Neural crest cell (in vitro differentiated cells): ENCODE measurements at places on chromosomes 11 and 22.
A peak's percentile ranks its signal among the peaks of the same experiment; 100 is the strongest.

GRCh38 chr22:24400726-24401596 is 26.4 kb upstream of the ADORA2A start:
- DNase-seq: no peak

GRCh38 chr22:20526628-20527355 is 19.4 kb downstream of the MED15 start:
- DNase-seq: no peak

DNA sequence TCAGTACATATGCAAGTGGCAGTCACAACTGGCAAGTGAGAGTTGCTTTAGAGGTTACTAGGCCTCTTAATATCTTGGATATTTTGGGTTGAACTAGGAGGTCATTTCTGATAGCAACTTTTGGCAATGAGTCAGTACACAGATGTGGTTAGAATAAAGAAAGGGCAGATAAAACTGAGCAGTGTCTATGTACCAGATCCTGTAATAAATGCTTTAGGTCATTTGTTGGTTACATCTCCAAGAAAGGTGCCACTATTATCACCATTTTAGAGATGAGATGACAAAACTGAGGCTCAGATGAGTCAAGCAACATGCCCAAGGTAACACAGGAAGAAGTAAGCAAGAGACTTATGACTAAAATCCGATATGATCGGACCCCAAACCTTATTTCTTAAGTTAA is 25.0 kb downstream of the MAML2 start:
- DNase-seq: no peak

GRCh38 chr11:9005087-9005486 is 1.3 kb upstream of the NRIP3 start:
- no peak for DNase-seq

- no peak for DNase-seq
Observed at GRCh38 chr11:63901660-63902059, 15.3 kb downstream of the RCOR2 start.

DNA sequence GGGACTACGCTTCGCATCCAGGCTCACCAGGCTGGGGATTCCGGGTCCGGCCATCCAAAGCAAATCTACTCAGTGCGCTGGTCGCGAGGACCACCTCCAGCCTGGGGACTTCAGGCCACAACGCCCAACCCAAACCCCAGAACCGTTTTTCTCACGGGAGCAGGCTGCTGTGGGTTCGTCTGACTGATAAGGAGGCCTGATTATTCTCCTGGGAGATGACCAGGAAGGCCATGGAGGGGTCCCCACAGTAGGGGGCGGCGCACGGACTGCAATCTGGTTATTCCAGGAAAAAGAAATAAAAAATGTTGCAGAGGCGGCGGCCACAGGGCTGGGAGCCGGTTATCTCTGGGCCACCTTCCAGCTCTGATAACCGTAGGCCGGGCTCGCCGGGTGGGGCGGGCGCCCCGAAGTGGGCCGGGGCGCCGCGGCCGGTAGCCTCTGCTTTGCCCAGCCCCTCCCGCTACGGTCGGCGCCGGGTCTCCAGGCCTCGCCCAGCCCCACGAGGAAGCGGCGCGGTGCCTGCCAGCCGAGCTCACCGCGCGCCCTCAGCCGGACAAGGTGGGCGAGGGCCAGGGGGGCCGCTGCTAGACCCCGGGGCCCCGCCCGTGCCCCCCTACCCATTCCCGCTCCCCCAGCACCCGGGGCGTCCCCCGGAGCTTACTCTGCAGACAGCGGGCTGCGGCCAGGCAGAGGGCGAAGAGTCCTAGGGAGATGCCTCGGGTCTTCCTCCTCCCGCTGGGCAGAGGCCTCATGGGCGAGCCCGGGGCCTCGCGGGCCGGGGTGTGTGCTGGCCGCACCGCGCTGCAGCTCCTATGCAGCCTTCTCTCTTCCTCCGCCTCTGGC is 446 bp downstream of the VSTM5 start:
- no peak for DNase-seq

- no peak for DNase-seq
Observed at GRCh38 chr11:61837411-61838005, 9.4 kb downstream of the FADS2 start.

GRCh38 chr11:19378814-19379213 is 138.1 kb upstream of the E2F8 start:
- no peak for DNase-seq

DNA sequence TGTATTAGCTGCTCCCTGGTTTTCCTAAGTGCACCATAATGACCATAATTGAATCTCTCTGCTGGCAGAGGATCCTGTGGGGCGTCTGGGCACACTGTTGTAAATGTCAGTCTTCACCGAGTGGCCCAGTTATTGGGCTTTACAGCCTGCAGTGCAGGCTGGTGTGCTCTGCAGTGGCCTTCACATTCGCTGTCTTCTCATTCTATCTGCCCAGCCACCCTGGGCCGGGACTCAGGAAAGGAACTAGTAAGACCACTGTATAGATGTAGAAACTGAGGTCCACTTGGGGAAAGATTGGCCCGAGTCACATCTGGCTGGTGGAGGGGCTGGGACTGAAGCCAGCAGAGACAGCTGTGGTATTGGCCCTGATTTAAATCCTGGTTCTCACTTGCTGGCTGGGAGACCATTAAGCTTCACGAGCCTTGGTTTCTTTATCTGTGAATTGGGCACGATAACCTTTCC is 49.3 kb downstream of the TSPAN18 start:
- DNase-seq: no peak

DNA sequence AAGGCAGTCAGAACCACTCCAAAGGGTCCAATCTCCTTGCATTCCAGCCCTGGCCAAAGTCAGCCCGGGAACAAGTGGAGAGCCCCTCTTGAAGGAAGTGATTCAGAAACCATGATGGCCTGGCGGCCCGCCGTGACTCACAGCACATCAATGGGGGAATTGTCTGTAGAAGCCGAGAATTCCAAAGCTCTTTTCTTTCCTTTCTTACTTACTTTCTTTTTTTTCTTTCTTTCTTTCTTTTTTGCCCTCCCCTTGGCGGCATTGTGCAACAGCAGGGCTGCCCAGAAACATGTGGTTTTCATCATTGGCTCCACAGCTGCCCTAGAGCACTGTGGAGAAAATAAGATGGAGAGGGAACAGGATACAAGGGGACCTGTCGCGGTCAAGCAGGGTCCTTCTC is 140.2 kb upstream of the TIMP3 start:
- DNase-seq: peak; percentile 14
